ENCODE measurements at places on chromosomes 13 and 19.

- no peak for DNase-seq
Measured at GRCh38 chr13:100601716-100602115, 13.1 kb upstream of the GGACT start.

DNA sequence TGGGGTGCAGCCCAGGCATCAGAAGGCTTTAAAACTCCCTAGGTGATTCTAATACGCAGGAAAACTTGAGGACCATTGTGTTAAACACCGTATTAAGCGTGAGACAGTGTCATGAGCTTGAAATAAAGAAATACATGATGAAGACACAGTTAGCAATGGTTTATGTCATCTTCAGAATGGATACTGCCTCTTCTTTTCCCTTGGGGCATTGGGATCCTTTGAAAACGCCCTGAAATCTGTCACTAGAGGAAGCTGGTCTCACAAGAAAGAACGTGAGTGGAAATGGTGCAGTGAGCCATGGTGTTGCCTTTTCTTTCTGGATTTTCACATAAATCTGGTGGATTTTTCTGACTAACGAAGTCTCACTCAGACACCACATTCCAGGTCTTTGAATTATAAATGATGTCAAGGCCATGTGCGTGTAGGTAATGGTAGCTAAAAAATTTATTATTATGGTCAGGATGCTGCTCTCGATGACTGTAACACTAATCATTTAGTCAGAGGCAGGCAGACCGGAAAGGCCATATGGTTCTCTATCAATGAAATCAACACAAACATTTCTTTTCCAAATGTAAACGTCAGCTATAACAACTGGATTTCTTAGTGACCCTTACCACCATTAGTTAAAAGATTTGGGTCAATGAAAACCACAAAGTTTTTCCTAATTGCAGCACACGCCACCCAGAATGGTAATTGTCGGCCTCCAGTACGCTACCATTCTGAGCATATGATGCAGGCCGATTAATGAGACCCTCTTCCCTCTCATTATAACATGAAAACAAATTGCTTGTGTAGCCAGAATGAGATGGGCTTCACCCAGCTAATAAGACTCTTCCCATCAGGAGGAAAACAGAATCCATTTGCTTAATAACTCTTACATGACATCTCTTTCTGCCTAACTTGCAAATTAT lies 105.6 kb downstream of the SLC7A1 start:
- no peak for DNase-seq

DNA sequence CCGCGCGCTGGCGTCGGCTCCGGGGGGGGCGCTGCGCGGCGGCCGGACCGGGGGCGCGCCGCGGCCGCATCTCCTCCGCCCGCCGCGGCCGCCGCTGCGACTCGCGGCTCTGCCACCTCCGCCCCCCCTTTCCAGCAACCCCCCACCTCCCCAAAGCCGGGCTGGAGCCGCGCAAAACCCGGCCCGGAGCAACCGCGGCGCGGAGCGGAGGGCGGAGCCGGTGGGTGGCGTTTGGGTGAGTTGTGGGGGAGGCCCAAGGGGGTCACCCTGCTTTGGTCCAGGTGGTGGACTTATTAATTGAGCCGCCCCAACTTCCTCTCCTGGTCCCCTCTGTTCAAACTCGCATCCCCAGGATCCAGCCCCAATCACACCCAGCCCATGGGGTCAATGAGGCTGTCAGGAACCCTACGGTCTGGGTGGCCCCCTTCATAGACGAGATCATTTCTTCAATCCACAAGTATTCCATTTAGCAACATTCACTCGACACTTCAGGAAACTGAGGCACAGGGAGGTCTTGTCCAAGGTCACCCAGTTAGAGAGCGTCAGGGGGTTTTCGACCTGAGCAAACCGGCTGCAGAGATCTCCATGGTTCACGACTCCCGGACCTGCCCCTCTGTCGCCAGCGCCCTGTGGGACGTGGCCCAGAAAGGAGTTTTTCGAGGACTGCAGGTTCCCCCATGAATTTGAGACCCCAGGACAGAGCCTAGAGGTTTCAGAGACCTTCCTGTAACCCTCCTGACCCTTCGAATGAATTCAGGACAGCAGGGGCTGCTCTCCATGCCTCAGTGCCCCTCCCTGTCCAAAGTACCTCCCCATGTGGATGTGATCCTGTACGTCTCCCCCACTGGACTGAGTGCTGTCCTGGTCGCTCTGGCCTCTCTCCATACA lies 22.4 kb upstream of the SEMA6B start:
- no peak for DNase-seq

GRCh38 chr13:70612881-70613280 lies 504.6 kb upstream of the KLHL1 start:
- no peak for DNase-seq

Data from GOT3 (cell line).